ENCODE measurements at places on chromosomes 2 and 18. TPM values are rescaled to one million over a fixed set of nuclear protein-coding genes. Genes with fewer than 3 reads are reported as not detected.

Gene FBLN7
- polyA plus RNA-seq: 13.6 TPM

Gene CROCC2
- 0.10 TPM for polyA plus RNA-seq

Gene SLC30A3
- 6.2 TPM for polyA plus RNA-seq

Gene RESP18
- polyA plus RNA-seq: not detected

Gene AMER3
- 0.03 TPM for polyA plus RNA-seq

Gene VIL1
- polyA plus RNA-seq: 23.3 TPM

Gene TMEM182
- 8.2 TPM for polyA plus RNA-seq

Gene M1AP
- polyA plus RNA-seq: 1.0 TPM

DNA sequence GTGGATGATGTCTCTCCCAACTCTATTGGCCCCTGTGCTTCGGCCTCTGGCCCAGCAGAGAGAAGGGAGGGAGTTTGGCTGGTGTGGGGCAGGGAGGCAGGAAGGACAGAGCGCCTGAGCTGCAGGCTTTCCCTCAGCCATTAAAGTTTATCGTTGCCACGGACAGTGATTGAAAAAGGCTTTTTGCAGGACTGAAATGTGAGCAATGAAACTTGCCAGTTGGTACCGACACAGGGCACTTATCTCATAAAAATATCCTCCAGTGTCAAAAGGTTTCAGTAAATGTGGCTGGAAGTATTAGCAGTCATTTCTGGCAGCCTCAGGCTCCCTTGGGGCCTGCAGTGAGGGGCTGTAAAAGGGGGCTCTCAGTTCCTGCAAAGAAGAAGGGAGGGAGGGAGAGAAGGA is 169.2 kb downstream of the GLI2 start:
- no peak for DNase-seq

DNA sequence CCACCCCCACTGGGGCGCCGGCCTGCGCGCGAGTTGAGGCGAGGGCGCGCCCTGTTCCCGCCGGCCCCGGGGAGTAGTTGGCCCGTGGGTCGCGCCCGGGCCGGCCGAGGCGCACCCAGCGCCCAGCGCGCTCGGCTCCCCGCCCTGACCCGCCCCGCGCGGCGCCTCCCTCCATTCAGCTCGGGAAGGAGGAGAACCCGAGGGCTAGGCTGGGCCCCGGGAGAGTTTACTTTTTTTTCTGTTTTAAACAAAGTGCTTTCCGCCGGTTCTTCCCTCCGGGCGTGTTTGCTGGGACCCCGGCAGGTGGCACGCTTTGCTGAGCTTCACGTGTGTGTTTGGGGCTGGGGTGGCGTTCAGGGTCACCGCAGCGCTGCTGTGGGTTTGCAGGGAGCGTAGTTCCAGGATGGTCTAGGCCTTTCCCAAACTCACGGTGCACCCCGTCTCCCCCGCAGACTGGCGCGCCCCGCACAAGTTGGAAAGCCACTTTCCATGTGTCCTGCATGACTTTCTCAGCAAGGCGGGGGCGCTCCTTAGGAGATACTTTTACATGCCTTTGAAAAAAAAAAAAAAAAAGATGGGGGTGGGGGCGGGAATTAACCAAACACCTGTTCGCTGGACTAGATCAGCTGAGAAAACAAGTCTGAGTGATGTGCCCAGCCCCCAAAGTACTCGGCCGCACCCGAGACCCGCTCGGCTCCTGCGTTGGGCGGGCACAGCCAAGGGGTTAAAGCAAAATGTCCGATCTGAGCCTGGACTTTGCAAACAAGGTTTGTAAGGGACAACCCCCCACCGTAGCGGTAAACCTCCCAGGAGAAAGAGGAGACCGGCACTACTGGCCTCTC is 825 bp downstream of the ITGA6 start:
- no peak for DNase-seq

DNA sequence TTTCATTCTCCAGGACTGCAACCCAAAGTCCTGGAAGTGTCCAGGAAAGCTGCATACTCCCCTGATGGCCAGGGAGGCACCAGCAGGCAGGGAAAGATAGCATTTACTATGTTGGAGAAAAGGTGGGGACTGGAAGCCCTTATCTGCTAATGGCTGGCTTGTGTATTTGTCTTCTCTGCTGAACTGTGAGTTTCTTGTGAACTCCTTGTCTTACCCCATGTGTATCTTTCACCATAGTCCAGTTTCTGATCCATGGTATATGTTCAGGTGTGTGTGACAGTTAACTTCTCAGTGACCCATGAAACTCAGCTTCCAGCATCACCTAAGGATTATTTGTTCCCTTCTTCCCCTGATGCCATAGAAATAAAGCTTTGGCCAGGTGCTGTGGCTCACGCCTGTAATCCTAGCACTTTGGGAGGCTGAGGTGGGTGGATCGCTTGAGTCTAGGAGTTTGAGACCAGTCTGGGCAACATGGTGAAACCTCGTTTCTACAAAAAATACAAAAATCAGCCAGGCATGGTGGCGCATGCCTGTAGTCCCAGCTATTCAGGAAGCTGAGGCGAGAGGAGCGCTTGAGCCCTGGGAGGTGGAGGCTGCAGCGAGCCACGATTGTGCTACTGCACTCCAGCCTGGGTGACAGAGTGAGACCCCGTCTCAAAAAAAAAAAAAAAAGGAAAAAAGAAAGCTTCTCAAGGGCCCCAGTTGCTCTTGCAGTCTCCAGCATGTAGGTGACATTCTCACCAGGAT is 112.8 kb upstream of the MAP4K3 start:
- no peak for DNase-seq

DNA sequence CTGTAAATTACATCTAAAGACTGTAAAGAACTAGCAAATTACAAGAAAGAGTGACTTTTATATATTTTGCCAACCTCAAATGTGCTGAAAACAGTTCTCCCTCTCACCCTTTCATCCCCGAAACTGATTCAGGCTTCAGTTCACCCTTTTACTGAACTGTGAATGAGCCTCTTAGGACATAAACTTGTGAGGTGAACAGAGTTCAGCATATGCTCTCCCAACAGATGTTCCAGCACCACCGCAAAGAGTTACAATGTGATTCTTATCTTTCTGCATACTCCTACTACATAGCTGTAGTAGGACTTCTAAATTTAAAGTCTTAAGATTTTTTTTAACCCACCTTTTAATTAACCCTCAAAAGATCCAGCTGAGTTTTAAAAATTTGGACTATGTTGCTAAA is 1.2 kb upstream of the ZCCHC2 start:
- DNase-seq: no peak

DNA sequence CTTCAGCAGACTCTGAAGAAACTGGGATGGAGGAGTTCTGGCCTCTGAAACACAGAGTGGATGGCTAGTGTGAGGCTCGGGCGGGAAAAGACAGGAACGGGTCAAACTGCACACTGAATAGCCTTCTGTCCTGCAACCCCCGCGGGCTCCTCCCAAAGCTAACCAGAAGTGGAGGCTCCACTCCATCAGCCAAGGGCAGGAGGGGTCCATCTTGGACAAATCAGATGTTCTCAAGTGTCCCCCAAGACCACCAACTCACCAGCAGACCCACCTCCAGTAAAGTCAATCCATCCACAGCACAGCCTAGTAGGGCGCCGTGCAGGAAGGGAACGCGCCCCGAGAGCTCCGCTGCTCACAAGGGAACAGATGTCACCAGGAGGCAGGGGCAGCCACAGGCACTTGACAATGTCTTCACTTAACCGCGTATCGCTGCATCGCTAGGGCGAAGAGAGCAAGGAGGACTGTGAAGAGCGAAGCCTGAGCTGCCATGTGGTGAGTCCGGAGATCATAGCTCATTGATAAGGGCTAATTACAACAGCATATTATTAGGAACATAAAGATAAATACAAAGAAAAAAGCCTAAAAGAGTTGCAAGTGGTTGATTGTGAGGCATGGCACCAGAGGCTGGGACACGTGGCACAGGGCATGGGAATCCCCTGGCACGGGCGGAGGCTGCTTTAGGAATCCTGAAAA is 494.6 kb upstream of the MYT1L start:
- DNase-seq: no peak

- no peak for DNase-seq
Measured at GRCh38 chr2:234404957-234405356, 91.9 kb downstream of the ARL4C start.

- DNase-seq: no peak
Measured at GRCh38 chr18:8287196-8287885, 321.9 kb upstream of the RAB12 start.

GRCh38 chr2:106020032-106020431 is 174.1 kb downstream of the UXS1 start:
- no peak for DNase-seq

- no peak for DNase-seq
Measured at GRCh38 chr2:232767866-232768265, 8.5 kb downstream of the KCNJ13 start.

DNA sequence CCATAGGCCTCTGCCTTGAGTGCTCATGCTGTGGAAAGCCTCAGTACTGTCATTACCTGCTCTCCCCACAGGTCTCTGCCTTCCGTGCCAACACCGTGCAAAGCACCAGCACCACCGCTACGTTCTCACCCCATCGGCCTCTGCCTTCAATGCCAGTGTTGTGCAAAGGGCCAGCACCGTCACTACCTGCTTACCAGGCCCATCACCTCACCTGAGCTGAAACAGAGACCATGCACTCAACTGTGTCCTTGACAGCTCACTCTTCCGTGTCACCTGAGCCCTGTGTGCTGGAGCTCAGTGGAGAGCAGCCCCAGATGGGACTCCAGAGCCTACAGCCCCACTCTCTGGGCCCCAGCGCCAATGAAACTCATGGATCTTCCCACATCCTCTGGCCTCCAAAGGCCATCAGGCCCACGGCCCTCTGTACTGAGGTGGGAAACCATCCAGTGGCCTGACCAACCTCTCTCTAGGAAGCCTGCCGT is 62.7 kb downstream of the ZNF516 start:
- DNase-seq: no peak

- no peak for DNase-seq
Measured at GRCh38 chr2:60544062-60544461, 9.4 kb downstream of the BCL11A start.

DNA sequence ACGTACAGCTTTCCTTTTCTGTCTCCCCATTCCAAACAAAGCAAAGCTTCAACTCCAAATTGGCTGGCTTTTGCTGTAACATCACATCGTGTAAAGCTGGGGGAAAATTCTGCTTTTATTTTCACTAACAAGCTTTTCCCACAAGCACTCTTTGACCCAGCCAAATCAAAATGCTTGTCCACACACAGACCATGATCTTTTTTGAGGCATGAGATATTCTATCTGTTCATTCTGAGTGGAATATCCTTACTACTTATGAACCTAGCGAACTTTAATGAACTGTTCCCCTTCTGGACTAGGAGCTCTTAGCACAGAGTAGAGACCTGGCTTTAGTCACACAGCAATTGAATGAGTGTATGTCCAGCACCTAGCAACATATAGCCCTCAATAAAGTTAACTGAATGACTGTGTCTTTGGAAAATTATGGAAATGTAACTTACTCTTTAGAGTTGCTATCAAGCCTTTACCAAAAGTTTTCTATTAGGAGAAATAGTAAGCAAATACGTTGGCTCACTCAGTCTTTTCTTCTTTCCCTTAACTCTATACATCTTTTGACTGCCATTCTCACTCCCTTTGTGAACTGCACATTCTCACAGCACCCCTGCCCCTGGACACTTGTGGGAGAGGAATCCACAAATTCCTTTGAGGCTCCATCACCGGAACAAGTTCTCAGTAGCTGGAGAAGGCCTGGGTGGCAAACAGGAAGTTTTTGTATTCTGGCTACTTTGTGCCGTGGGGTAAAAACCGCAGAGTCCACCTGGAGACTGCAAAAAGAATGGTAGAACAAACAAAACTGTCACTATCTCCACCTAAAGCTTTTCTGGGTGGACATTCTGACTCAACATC is 1.3 kb upstream of the UBE2E3 start:
- no peak for DNase-seq

GRCh38 chr2:101710036-101710435 is 12.5 kb downstream of the MAP4K4 start:
- no peak for DNase-seq

GRCh38 chr2:9168821-9169221 is 37.8 kb upstream of the ASAP2 start:
- DNase-seq: no peak

- DNase-seq: no peak
Measured at GRCh38 chr2:232088771-232089170, 127.3 kb downstream of the DIS3L2 start.

DNA sequence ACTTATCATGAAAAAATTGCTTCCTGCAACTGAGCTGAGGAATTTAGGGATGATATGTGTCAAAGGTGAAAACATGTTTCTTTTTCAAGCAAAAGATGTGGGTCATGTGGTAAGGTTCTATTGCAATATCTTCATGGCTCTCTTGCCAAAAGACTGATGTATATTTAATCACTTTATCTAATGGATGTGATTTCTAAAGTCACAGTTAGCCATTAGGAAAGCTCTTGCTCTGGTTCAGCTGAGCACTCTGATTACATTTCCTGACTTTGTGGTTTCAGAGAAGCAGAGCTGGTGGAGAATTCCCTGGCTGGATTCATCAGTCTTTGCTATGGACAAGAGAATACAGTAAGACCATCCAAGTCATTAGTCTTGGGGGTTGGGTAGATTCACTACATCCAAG is 24.4 kb downstream of the SCN9A start:
- DNase-seq: no peak

- no peak for DNase-seq
Measured at GRCh38 chr2:221425353-221425752, 146.8 kb downstream of the EPHA4 start.

GRCh38 chr2:38720613-38721241 is 30.4 kb downstream of the SRSF7 start:
- no peak for DNase-seq

- DNase-seq: no peak
Measured at GRCh38 chr2:159126432-159127022, 158.1 kb downstream of the TANC1 start.

GRCh38 chr2:54952425-54952824 is 97.8 kb downstream of the RTN4 start:
- DNase-seq: no peak

DNA sequence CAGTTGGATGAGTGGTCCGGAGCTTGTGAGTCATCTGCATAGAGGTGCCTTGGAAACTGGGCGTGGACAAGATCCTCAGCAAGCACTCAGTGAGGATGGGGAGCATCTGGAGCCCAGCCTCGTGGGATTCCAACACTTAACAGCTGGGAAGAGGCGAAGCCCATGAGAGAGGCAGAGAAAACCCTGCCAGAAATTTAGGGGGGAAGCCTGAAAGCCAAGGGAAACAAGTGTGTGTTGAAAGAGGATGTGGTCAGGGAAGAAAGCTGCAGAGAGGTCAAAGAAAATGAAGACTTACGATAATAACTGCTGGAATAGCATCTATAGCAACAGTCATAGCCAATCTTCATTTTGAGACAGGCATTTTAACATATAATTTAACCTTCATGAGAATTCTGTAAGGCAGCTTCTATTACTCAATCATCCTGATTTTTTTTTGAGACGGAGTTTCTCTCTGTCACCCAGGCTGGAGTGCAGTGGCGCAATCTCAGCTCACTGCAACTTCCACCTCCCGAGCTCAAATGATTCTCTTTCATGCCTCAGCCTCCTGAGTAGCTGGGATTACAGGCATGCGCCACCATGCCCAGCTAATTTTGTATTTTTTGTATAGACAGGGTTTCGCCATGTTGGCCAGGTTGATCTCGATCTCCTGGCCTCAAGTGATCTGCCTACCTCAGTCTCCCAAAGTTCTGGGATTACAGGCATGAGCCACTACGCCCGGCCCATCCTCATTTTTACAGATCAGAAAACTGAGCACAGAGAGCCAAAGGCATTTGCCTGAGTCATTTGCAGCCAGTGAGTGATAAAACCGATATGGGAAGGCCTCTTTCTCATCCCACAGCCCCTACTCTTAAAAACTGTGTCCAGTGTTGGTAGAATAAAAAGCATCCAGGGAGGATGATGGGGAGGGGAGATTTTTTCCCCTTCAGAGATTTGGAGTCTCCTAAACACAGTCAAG is 214.4 kb upstream of the EPAS1 start:
- no peak for DNase-seq

GRCh38 chr2:237471438-237472186 is 15.4 kb upstream of the MLPH start:
- DNase-seq: no peak
